ENCODE measurements at places on chromosomes 12 and 14. TPM values are rescaled to one million over a fixed set of nuclear protein-coding genes. Genes with fewer than 3 reads are reported as not detected.

Gene PARP2
- 17.2 TPM for total RNA-seq

Gene SLCO1A2
- 8.3 TPM for total RNA-seq

Gene GPR135
- 5.9 TPM for total RNA-seq

Gene USP30
- 17.6 TPM for total RNA-seq

Gene PRKAG1
- 27.9 TPM for total RNA-seq

DNA sequence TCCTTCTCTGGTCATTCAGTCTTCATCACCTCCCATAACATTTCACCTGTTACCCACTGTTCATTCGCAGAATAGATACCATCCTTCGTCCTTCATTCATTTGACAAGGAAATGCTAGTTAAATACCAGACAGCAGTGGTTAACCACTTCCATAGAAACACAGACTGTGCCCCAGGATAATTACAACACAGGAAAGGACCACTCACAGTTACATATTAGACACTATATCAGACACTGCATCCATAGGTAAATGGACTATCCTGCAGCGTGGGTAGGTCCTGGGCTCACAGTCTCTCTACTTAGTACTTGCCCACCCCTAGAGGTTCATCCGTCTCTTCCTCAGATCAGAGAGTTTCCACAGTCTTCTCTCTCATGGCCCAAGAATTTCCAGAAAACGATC, 1044.6 kb downstream of the VRK1 start:
- DNase-seq = no peak

DNA sequence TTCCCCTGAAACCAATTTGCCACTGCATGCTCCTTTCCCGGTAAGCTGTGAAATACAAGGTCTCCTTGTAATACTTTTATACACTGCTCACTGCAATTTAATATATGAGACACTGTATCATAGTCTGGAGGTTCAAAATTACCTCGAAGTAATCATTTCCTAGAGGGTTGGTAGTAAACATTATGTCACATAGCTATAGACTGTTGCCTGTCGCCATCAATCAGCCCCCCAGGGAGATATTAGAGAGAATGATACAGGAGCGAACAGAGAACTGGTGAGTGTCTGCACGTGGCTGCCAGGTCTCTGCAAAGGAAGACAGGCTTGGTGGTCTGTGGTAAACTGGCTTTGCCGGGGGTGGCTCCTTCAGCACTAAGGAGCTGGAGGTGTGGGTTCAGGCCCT, 165.5 kb upstream of the WSCD2 start:
- DNase-seq = no peak

- DNase-seq = no peak
These were observed 84.0 kb downstream of the SYNE3 start for GRCh38 chr14:95432144-95433093.

- DNase-seq = no peak
These were observed 260.2 kb downstream of the BMP4 start for GRCh38 chr14:53696217-53696965.

- DNase-seq = no peak
These were observed 13.7 kb downstream of the SIX4 start for GRCh38 chr14:60710494-60710893.

DNA sequence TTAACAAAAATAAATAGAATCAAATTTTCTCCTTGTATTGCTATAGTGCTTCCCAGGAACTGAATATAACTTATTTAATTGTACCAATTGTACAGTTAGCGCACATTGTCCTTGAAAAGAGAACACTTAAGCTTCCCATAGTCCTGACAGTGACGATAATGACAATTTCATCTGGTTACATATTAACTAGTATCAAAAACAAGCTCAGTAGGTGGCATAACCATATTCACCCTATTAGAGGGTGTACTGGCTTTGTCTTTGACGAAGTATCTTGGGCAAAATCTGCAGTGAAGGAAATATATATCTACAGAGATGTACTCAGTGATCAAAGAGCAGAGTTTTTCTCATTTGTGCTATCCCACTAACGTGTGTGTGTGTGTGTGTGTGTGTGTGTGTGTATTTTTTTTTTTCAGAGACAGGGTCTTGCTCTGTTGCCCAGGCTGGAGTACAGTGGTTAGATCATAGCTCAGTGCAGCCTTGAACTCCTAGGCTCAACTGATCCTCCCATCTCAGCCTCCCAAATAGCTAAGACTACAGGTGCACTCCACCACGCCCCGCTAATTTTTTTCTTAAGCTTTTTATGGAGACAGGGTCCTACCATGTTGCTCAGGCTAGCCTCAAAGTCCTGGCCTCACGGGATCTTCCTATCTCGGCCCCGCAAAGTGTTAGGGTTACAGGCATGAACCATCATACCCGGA, 4.9 kb upstream of the A2M start:
- no peak for DNase-seq

All from occipital lobe (tissue), 3 donors.